Stimulated activated CD4-positive, alpha-beta T cell treated with anti-CD3 and anti-CD28 coated beads, Interleukin-12 subunit alpha, Interleukin-12 subunit beta, amount 100 ng/mL, for 4 hours (primary cell): ENCODE measurements at places on chromosomes 11 and 22.

- DNase-seq: no peak
Observed at GRCh38 chr22:49694462-49695260, 133.0 kb downstream of the BRD1 start.

DNA sequence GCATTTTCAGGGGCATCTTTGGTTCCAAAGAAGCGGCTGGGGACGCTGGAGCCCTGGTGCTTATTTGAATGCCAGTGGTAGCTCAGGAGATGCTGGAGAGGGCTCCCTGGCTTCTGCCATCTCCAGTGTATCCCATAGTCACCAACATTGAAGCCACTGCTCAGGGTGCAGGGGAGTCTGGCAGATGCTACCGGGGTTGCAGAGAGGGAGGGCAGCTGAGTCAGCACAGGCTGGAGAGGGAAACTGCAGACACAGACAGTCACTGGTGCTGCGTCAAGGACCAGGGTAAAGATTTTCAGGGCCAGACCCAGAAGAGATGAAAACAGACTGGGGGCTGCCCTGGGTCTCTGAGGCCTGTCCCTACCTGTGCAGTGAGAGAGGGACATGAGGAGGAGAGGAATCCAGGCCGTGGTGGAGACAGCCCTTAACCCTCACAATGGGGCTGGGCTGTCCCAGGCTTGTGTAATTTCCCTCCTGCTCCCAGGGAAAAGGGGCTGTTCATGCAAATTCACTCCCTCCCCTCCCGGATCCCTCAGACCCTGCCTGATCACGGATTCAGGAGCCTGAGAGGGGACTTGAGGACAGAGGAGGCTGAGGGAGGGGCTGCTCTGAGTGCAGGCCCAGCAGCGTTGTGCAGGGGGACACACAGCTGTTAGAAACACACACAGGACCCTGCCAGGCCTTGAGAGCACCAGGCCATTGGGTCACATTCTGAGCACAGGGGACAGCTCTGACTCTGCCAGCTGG is 126.9 kb upstream of the GRK3 start:
- no peak for DNase-seq

DNA sequence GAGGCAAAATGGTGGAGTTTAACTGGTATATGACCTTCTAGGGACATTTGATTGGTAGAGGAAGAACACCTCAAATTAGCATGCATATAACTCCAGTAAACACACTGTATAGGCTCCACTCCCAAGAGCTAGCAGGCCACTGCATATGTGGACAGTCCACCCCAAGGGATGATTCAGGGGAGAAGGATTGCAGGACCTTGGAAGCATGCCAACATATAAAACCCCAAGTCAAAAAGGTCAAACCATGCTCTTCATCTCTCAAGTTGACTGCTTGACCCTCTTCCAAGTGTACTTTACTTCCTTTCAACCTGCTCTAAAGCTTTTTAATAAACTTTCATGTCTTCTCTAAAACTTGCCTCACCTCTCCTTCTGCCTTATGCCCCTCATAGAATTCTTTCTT is 459.9 kb upstream of the CCDC179 start:
- DNase-seq: no peak

- no peak for DNase-seq
Observed at GRCh38 chr11:17206463-17206862, 1.3 kb downstream of the PIK3C2A start.

GRCh38 chr11:112831969-112832766 is 129.1 kb upstream of the NCAM1 start:
- DNase-seq: no peak

DNA sequence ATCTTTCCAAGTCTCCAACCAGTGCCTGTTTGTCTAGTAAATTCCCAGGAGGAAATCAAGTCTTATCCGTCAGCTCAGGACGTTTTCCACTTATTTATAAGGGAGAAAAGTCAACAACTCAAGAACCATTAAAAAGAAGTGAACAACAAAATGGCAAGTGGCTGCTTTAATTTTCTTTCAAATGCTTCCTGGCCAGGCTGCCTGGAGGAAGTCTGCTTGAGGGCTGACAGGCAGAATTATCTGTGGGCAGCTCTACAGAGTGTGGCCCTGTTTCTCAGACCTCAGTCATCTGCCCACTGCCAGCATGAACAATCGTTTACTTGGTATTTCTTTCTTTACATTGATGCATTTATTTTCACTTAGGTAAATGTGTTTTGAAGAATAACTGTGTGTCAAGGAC is 281.9 kb upstream of the ISX start:
- DNase-seq: no peak

DNA sequence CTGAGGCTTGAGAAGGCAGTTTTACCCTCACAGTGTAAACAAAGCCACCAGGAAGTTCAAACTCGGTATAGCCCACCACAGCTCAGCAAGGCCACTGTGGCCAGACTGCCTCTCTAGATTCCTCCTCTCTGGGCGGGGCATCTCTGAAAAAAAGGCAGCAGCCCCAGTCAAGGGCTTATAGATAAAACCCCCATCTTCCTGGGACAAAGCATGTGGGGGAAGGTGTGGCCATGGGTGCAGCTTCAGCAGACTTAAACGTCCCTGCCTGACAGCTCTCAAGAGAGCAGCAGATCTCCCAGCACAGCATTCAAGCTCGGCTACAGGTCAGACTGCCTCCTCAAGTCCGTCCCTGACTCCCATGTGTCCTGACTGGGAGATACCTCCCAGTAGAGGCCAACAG is 69.7 kb downstream of the TTC28 start:
- no peak for DNase-seq

- DNase-seq: no peak
Observed at GRCh38 chr22:17501679-17502285, 61.5 kb upstream of the SLC25A18 start.

- DNase-seq: no peak
Observed at GRCh38 chr11:57094181-57094935, 87.4 kb upstream of the LRRC55 start.

DNA sequence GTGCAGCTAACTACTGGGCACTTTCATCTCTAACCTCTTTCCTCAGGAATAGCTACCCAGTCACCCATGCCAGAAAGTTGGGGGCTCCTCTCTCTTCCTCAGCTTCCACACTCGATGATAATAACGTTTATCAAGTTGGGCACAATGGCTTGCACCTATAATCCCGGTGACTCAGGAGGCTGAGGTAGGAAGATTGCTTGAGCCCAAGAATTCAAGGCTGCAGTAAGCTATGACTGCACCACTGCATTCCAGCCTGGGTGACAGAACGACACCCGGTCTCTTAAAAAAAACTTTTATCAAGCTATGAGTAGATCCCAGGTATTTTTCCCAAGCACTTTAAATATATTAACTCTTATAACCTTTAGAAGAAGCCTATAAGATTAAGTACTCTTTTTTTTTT is 2.0 kb downstream of the SF3A1 start:
- DNase-seq: no peak

GRCh38 chr22:31586137-31586920 is 75.7 kb downstream of the PISD start:
- no peak for DNase-seq

- DNase-seq: no peak
Observed at GRCh38 chr22:27424319-27424718, 377.2 kb downstream of the MN1 start.

DNA sequence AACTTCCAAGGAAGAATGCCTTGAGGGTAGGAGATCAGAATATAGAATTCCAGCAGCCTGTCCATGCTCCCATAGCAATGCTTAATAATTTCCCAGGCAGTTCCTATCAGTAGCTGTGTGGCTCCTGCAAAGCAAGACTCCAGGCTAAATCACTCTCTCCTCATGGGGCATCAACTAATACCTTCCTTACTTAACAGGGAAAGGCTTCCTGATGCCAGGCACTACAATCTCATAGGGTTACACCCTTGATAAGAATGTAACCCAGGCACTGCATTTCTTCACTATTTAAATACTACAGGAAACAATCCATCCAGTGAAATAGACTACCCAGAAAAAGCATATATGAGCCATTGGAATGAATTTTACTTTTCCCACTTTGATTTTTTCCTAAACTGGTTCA is 615.0 kb upstream of the ARHGAP42 start:
- no peak for DNase-seq

DNA sequence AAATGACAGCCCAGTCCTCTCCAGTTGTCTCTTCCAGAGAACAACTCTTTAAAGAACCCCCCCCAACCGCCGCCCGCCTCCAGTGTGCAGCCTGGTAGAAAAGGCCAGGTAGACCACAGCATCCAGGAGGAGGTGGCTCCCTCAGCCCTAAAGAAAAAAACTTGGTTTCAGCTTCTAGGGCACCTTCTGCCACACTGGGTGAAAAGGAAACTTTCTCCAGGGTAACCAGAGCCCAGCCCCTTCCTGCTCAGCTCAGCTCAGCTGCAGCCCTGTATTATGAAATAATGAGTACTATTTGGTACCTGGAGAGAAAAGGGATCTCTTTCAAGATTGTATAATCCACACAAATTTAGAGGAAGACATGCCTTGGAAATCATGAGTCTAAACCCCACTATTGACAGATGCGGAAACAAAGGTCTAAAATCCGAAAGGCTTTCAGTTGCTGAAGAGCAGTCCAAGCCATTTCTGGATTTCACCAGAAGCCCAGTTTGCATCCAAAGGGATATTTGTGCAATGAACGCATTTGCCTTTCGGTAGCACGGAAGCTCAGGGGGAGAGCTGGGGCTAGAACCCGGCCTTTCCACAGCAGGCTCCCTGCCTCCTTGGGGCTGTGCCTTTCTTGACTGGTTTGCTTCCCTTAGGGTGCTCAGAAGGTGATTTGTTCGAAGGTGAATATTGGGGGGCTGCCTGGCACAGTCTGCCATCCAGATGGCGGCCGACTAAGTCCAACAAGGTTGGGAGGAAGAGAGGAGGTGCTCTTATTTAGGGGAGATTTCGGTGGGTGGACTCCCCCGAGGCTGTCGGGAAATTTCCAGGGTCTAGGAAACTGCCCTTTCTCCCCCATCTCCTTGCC is 3.3 kb downstream of the FXYD6 start:
- DNase-seq: no peak

DNA sequence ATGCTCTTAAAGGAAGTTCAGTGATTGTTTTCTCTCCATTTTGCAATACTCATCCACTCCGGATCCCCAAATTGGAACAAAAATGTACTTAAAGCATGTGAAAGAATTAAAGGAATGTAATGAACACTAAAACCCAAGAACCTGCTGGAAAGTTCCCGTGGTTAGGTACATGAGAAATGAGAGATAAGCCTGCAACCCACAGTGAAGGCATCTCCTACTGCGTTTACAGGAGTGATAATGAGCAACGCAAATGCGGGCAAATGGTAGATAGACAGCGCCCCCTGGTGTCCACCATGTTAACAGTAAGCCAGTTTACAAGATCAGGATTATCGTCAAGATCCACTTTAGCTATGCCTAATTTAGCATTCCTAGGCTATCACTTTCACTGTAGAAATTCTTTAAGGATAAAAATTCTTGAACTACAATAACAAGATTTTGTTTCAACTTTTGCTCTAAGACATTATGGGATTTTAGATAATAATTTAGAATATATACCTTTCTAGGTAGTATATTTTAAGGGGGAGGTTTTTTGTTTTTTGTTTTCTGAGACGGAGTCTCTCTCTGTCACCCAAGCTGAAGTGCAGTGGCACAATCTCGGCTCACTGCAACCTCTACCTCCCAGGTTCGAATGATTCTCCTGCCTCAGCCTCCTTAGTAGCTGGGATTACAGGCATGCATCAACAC is 29.9 kb downstream of the ALG9 start:
- peak; percentile 84 for DNase-seq

DNA sequence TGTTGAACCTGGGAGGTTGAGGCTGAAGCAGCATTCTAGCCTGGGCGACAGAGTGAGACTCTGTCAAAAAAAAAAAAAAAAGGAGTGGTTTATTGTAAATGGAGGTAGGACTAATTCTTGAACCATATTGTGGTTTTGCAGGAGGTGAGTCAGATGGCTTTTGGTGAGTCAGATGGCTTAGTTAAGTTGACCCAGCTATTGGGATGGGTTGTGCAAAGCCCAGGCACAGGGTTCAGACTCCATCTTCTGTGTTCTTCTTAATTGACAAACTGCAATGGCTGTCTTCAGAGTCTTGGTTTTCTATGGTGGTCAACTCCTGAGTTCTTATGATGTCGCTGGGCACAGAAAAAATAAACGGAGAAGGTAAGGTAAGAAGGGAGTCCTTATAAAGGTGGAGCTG is 182.7 kb downstream of the ADAMTS15 start:
- DNase-seq: no peak

- no peak for DNase-seq
Observed at GRCh38 chr22:31618057-31618456, 44.0 kb downstream of the PISD start.
